LNCaP clone FGC (cell line): ENCODE measurements at places on chromosomes 11 and 22.

DNA sequence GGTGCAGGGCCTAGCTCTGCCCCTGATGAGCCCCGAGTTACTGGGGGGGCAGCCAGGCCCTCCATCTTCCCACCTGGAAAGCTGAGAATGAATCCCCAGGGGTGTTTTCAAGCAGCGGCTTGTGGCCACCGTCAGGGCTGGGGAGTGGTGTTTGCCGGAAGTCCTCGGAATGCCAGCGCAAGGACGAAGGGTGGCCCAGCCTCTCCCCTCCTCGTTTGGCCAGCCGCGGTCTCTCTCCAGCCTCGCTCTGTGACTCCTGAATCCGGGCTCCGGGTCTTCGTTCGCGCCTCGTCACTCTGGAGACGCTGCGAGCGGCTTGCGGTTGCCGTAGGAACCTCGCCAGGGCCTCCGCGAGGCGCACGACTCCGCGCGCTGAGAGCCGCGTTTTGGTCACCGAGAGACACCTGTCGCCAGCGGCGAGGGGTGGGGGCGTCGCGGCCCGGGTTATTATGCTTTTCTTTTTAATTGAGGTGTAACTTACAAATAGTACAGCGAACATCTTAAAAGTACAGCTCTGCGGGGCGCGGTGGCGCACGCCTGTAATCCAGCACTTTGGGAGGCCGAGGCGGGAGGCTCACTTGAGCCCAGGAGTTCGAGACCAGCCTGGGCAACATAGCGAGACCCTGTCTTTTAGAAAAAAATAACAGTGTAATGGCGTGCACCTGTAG, 6.3 kb upstream of the KDELR3 start:
- peak; percentile 58 for DNase-seq

DNA sequence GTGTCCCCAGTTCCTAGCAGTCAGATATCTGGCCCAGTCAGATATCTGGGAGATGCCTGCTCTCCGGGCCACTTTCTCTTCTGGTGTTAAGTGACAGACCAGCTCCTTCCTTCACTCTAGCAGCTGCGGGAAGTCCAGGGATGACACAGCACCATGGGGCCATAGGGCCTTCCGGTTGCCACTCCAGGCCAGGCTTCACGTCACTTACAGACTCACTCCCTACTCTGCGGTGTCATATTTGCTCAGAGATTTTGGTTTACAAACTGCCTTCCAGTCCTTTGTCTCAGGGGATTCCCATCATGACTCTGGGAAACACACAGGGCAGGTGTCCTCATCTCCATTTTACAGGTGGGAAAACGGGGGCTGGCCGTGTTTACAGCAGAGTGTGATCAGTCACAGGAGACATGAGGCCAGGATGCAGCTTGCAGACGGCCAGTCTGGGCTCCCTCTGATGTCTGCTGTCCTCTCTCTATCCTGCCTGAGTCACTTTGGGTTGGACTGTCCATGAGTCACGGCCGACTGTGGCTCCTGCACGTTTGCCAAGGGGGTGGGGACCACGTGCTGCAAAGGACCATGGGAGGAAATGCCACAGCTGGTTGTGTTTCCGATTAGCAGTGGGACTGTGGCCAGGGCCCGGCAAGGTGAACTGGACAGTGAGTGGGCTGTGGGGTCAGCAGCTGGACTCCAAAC, 8.2 kb upstream of the TBC1D22A start:
- no peak for DNase-seq

- no peak for DNase-seq
Measured at GRCh38 chr11:33582636-33583325, 117.8 kb downstream of the C11orf91 start.

DNA sequence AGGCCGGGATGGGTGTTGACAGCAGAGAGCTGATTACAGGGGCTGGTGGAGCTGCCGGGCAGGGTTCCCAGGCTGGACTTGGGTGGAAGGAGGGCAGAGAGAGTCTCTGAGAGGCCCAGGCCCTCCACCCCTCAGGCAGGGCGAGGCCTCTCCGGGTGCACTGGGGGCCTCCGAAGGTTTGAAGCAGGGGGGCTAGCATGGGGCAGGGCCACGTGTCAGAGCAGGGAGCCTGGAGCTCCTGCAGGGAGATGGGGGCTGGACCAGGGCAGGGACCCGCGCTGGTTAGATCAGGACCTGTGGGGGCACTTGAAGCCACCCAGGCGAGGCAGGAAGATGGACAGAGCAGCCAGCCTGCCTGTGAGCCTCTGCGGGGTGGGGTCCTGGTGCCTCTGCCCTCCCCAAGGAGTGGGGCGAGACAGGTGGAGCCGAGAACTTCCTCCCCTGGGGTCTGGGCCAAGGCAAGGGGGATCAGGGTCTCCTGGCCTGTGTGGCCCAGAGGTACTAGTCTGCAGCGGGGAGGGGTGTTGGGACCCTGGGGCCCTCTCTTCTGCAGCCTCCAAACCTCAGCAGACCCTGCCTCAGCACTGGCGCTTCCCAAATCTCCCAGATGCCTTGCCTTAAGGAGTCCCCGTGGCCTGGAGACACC, 911 bp downstream of the PANX2 start:
- DNase-seq: no peak

DNA sequence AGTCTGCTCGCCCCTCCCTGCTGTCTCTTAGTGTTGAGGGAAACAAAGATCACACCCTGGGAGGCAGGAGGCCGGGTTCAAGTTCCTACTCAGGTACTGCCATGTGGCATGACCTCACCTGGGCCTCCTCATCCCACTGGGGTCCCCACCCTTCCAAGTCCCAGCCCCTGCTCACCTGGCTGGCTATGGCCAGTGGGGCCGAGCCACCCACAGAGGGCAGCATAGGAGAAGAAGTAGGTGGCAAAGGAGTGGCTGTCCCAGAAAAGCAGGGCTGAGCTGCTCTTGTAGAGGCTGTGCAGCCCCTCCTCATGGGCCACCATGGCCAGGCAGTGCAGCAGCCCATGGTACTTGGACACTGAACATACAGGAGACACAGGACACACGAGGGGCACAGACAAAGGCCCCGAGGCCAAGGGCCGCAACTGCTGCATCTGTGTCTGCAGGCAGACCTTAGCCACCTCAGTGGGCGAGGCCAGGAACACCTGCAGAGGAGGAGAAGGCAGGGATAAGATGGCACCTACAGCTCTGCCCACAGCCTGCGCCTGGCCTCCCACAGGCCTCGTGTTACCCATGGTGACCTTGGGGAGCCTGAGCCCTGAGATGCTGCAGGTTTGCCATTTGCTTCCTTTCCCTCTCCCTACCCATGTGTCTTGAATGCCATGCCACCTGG, 50.6 kb upstream of the MPEG1 start:
- no peak for DNase-seq
